Kidney tubule cell (primary cell): ENCODE measurements at places on chromosomes 7 and 10.

GRCh38 chr10:47291682-47292081 lies 8.3 kb upstream of the GDF10 start:
- no peak for DNase-seq

GRCh38 chr10:119302591-119303253 lies 95.4 kb downstream of the GRK5 start:
- no peak for DNase-seq

DNA sequence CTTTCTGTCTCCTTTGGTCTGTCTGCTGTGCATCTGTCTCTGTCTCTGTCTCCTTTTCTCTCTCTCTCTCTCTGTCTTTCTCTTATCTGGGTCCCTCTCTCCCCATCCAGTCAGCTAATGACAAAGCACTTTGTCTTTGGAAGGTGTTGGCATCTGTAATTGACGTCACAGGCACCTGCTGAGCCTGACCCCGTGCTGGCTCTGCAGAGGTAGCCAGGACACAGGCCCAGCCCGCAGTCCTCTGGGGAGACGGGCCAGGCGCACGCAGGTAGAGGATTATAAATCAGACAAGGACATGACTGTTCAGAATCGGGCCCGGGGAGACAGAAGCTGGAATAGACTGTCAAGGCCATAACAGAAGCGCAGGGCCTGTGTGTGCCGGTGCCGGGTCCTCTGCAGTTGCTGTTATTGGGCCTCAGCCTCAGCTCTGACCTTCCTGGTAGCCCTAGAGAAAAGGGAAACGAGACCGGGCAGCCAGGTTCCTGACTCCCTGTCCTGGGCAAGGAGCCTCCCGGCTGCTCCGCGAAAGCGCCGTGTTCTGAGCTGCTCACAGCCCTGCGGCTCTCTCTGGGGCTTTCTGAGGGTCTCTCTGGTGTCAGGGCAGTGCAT lies 10.7 kb upstream of the PSMG3 start:
- no peak for DNase-seq

DNA sequence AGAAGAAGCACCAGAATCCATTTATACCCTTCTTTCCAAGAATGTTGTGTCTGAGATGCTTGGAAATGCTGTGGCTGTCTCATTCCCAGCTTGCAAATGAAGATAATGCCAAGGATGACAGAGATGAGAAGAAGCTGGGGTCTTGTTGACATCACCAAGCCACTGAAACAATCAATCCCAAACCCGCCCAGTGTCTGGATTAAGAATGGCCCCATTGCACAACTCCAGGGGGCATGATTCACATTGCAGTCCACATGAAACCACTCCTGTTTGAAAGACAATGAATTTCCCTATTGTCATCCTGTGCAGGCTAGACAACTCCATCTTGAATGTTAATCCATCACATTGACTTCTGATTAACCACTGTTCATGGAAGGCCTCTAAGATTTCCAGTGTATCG lies 28.6 kb downstream of the SORBS1 start:
- no peak for DNase-seq

GRCh38 chr7:51253157-51253556 lies 63.5 kb downstream of the COBL start:
- no peak for DNase-seq

- no peak for DNase-seq
These were observed 154.4 kb downstream of the DIP2C start for GRCh38 chr10:535051-535450.

GRCh38 chr7:6725003-6725402 lies 18.3 kb upstream of the ZNF12 start:
- no peak for DNase-seq

DNA sequence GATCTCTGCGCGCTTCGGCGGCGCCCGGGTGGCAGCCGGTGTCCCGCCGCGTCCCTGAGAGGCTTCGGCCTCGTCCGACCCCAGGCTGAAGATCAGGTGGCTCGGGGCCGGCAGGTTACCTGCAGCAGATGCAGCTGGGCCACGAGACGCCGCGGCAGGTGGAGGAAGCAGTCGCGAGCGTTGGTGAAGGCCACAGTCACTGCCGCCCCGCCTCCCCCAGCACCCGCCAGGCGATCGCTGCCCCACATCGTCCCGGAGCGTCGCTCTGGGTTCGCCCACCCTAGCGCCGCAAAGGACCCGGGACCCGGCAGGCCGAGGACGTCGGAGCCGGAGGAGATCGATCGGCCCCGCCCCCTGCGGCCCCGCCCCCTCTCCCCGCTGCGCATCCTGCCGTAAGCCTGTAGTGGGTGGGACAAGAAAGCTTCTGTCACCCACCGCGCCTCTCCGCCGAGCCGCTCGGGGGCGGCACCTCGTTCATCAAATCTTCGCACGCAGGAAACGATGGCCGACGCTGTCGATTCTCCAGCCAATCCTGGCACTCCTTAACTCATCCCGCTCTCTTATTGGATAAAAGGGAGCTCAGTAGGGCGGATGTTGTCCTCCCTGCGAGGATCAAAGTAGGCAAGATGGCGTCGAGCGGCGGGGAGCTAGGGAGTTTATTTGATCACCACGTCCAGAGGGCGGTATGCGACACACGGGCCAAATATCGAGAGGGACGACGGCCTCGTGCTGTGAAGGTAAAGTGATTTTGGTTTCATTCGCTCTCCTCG lies at the start of the genes PEX1 and RBM48:
TSS of gene PEX1 (minus strand) at position 333 of the 770 bp plus-strand sequence. CDS start at position 248, 85 bp downstream.
TSS of gene RBM48 (plus strand) at position 608 of the 770 bp plus-strand sequence. CDS start at position 627, 19 bp downstream.
- DNase-seq, result peak; percentile 100

- DNase-seq, result no peak
These were observed 4.5 kb downstream of the FGF8 start for GRCh38 chr10:101771380-101771779.

DNA sequence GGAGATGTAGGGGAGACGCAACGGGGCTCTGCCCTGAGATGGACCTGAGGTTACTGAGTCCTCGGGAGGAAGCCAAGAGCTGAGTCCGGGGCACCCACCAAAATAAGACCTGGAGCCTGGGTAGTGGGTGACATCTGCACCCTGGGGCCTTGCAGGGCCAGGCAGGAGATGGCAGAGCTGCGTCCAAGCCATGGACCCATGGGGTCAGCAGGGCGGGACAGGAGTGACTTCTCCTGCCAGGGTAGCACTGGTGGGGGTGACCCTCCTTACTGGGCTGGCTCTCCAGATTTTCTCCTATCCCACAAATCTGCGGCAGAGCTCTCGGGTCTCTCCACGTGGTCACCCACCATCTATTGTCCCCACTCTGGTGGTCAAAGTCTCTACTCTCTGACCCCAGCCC lies 2.1 kb downstream of the GHRHR start:
- DNase-seq, result no peak

DNA sequence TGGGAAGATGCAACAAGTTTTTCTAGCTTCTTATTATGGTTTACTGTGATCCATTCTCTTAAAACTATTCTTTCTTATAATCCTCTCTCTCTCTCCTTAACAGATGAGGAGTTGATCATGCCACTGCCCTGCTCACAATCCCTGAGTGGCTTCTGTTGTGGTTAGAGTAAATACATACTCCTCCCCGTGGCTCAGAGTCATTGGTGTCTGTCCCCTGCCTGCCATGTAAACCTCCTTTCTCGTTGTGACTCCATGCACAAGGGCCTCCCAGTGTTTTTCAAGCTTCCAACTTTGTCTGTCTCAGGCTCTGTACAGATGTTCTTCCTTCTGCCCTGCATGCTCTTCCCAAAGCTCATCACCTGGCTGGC lies 20.4 kb downstream of the CCNY start:
- DNase-seq, result no peak

DNA sequence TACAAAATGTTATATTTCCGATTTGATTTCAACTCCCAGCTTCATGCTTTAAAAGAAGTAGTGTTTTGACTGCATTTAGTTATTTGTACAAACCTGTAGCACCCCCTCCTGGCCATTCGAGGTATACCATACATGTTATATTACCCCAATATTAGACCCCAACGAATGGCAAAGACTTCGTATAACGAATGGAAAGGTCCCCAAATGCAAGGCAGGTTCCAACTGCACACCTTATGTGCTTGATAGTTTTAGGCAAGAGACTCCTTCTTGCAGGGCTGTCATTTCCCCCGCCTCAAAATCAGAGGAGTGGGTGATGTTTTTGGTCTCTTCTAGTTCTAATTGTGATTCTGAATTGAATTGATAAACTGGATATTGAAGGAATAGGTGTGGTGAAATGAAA lies 101.1 kb upstream of the TARP start:
- peak; percentile 36 for DNase-seq

DNA sequence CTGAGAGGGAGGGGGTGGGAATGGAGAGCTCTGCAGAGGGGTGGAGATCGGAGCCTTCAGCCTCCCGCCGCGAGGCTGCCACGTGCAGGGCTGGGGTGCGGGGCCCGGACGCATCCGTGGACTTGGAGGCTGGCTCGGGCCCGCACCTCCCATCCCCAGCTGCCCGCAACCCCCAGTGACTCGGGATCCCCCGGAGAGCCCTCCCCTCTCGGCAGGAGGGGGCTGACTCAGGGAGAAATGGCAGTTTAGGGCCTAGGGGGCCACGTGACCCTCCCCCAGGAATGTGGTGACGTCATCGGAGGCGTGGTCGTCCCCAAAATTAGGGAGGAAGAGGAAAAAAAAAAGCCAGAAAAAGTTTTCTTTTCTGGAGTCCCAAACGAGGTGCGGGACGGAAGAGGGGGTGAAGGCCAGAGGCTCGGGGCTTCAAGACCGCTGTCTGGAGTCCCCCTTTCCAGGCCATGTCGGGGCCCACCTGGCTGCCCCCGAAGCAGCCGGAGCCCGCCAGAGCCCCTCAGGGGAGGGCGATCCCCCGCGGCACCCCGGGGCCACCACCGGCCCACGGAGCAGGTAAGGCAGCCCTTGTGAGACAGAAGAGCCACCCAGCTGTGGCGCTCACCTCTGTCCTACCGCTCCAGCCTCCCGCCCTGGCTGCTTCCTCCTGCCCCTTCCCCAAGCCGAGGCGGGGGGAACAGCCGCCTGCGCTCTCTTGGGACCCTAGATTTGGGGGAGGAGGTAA lies at the start of gene TRIP6:
TSS of gene TRIP6 (plus strand) at position 348 of the 736 bp plus-strand sequence. CDS start at position 459, 111 bp downstream.
- peak; percentile 93 for DNase-seq

GRCh38 chr7:55065511-55066229 lies 46.9 kb downstream of the EGFR start:
- peak; percentile 97 for DNase-seq

- no peak for DNase-seq
These were observed 5.8 kb downstream of the TMEM184A start for GRCh38 chr7:1550005-1550845.

GRCh38 chr7:91520645-91521044 lies 256.4 kb downstream of the FZD1 start:
- DNase-seq, result no peak

GRCh38 chr10:75746356-75746755 lies 314.9 kb downstream of the LRMDA start:
- DNase-seq, result no peak

DNA sequence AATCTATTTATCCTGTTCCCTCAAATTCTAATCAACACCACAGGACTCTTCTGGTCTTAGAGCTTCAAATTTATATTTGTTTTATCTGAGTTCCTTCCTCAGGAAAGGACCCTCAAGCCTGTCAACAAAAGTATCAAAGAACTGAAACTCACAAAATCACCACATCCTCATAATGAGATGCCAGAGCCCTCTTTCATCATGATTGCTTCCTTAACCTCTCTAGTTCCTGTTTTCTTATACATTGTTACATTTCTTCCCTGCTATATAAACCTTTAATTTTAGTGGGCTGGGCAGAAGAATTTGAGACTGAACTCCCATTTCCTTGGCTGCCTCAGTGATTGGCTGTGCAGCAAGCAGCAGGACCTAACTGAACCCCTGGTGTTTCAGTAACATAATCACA lies 189.7 kb downstream of the ZNF248 start:
- DNase-seq, result no peak

GRCh38 chr7:12982178-12982577 lies 294.7 kb downstream of the ARL4A start:
- no peak for DNase-seq

DNA sequence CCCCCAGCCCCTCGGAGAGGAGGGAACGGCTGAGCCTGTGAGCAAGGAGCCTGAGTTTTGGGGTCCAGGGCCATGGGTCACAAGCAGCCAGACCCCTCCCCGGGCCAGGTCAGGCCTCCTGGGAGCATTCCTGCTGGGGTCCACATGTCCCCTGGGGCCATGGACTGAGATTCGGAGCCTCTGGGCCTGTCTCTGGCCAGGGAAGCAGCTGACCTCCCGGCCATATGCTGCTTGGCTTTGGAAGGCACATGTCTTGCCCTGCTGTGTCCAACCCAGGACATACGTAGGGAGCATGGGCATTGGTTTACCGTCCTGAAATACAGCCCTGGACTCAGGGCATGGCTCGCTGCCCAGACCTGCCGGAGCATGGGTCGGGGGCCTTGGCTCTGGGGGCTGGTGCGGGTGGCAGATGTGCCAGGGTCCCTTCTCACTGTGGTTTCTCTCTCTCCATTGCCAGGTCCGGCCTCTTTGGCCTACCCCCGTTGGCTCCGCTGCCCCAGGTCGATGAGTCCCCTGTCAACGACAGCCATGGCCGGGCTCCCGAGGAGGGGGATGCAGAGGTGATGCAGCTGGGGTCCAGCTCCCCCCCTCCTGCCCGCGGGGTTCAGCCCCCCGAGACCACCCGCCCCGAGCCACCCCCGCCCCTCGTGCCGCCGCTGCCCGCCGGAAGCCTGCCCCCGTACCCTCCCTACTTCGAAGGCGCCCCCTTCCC lies 7.3 kb downstream of the PWWP2B start:
- no peak for DNase-seq

GRCh38 chr7:108972004-108972403 lies 402.3 kb downstream of the DNAJB9 start:
- DNase-seq, result no peak

- no peak for DNase-seq
These were observed 87.2 kb downstream of the KCNMA1 start for GRCh38 chr10:77550378-77550777.

- DNase-seq, result no peak
These were observed 285.2 kb downstream of the CACNA2D1 start for GRCh38 chr7:82158327-82158726.

DNA sequence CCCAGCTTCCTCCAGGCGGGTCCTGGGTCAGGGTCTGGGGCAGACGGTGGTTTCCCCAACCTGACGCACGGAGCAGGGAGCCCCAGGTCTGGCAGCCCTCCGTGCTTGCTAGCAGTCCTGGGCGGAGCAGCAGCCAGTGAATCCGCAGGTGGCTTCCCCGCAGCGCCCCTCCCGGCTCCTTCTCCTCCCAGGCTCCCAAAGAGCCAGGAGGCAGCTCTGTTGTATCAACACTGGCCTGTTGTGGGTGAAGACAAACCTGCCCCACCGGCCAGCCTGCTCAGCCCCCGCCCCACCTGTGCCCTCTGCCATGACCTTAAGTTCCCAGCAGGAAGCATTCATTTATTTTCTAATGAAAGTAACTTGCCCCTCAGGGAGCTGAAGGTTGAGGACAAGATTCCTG lies 24.0 kb upstream of the TMEM213 start:
- no peak for DNase-seq
